Stomach (tissue), 19 donors: ENCODE measurements at places on chromosomes 2 and 18.

- peak; percentile 23 for DNase-seq
Measured at GRCh38 chr2:104733226-104733943, 120.5 kb upstream of the POU3F3 start.

DNA sequence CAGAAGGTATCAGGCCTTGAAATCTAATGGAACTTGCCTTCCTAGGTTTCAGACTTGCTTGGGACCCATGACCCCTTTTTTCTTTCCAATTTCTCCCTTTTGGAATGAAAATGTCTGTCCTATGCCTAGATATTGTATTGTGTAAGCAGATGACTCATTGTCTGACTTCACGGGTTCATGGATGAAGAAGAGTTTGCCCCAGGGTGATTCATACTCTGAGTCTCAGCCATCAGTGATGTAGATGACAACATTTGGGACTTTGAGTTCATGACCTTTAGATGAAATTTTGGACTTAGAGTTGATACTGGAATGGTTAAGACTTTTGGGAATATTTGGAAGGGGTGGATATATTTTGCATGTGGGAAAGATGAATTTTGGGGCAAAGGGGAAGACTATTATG, 11.2 kb upstream of the SCYGR5 start:
- no peak for DNase-seq

GRCh38 chr2:190678444-190679162, 29.7 kb downstream of the NAB1 start:
- DNase-seq = no peak

GRCh38 chr18:22865354-22866116, 67.6 kb upstream of the RBBP8 start:
- DNase-seq = peak; percentile 22

- no peak for DNase-seq
Measured at GRCh38 chr2:157256626-157257025, 879 bp upstream of the GALNT5 start.

DNA sequence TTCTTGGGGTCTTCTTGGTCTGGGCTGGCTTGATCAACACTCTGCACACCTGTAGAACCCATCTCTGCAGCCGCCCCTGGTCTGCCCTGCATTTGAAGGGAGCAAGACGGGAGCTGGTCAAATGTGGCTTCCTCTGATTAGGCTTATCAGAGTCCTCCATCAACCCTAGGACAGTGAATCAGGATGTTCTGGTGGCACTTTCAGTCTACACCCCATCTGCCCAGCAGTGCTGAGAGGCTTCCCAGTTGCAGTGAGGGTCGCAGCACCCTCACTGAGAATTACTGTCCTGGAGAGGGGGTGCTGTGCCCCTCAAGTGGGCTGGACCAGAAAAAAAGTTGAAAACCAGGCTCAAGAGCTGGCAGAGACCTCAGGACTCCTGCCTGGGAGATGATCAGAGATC, 152.9 kb downstream of the DYSF start:
- DNase-seq = peak; percentile 16

DNA sequence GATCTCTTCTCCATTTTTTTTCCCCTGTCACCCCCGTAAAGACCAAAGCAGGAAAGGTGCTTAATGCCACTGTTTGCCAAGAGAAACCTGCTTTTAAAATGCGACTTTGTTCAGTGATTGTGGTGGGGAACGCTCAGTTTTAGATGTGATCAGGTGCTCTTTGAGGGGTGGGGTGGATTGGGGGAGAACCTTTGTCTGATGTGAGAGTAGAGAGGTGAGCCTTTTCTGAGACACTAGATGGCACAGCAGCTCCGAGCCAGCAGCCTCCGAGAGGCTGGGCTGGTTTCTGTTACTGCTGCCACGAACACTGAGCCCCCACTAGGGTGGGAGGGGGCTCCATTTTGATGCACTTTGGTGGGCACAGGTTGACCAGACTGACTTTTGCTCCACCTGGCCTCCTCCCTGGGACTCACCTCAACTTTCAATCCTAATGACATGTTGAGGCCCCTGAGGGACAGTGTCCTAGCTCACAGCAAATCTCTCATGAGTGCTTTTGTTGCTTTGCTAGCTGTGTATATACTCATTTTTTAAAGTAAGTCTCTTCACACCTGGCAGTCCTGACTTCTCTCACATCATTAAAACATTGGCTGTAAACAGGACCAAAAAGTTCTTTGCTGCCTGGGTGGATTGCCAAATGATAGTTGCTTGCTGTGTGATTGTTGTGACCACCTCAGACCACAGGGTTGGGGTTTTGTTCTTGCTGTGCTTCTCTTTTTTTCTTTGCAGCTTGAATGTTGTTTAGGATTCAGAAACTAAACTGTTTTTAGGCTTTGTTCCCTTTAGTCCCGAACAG, 98.2 kb upstream of the MAP3K20 start:
- DNase-seq = no peak
